ENCODE measurements at places on chromosomes 3 and 15. TPM values are rescaled to one million over a fixed set of nuclear protein-coding genes. Genes with fewer than 3 reads are reported as not detected.

GRCh38 chr15:55959744-55960447 lies 33.5 kb downstream of the NEDD4 start:
- DNase-seq = no peak
- no peak overlapping the region for H3K4me3 ChIP-seq
- no peaks in the 10 kb centered on the region for H3K4me1 ChIP-seq
- no peak overlapping the region for H3K27ac ChIP-seq

GRCh38 chr15:65528461-65529060 lies 1.7 kb upstream of the HACD3 start:
- no peaks in the 10 kb centered on the region for H3K27me3 ChIP-seq
- H3K4me1 ChIP-seq = peaks cover 27% of the 10 kb centered on the region
- H3K36me3 ChIP-seq = no peaks in the 10 kb centered on the region
- no peak overlapping the region for H3K27ac ChIP-seq

DNA sequence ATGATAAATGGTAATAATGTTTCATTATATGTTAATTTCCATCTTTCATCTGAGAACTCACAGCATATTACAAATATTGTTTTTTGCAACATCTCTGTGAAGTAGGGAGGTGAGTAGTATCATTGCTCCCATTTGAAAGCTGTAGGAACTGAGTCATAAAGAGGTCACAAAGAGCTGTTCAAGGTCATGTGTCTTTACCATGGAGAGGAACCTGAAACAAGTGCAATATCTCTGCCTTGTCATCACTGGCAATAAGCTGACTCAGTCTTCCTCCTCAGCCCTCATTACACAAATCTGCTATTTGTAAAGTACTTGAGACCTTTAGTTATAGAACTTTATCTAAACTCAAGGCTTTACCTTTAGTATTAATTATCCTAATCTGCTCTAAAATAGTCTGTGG lies 4.4 kb upstream of the ATP13A4 start:
- H3K27ac ChIP-seq = no peak overlapping the region
- no peaks in the 10 kb centered on the region for H3K4me1 ChIP-seq
- H3K4me3 ChIP-seq = no peak overlapping the region

GRCh38 chr3:73674280-73674679 lies 49.5 kb upstream of the PDZRN3 start:
- H3K4me1 ChIP-seq = peaks cover 1% of the 10 kb centered on the region
- H3K4me3 ChIP-seq = no peak overlapping the region
- no peaks in the 10 kb centered on the region for H3K27me3 ChIP-seq
- peak; percentile 23 for DNase-seq

- H3K4me1 ChIP-seq = peaks cover 14% of the 10 kb centered on the region
- H3K27ac ChIP-seq = no peak overlapping the region
- H3K4me3 ChIP-seq = no peak overlapping the region
- no peaks in the 10 kb centered on the region for H3K36me3 ChIP-seq
Measured at GRCh38 chr3:184466413-184466960, 86.6 kb downstream of the CHRD start.

GRCh38 chr3:97981886-97982285 lies 9.7 kb upstream of the RIOX2 start:
- H3K4me1 ChIP-seq = no peaks in the 10 kb centered on the region
- no peaks in the 10 kb centered on the region for H3K27me3 ChIP-seq
- no peak overlapping the region for H3K4me3 ChIP-seq
- H3K36me3 ChIP-seq = no peaks in the 10 kb centered on the region
- no peak overlapping the region for H3K27ac ChIP-seq
- DNase-seq = no peak

Gene CADM2
- total RNA-seq = 0.18 TPM

DNA sequence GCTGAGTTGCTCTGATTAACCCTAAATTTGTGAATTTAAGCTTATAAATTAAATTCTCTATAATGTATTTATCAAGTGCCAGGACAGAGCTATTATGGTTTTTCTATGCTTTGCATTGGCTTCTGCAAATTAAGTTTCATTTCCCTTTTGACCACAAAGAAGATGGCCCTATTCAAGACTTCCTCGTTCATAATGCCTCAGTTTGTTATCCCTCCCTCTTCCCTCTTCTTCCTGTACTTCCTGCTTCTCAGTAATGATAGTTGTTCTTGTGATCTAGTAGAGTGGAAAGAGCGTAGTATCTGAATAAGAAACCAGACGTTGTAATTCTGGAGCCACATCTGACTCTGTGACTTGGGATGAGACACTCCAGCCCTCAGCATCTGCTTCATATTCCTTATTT lies 118.7 kb downstream of the CACNA1D start:
- no peak overlapping the region for H3K27ac ChIP-seq
- no peaks in the 10 kb centered on the region for H3K36me3 ChIP-seq
- DNase-seq = no peak
- H3K27me3 ChIP-seq = no peaks in the 10 kb centered on the region

DNA sequence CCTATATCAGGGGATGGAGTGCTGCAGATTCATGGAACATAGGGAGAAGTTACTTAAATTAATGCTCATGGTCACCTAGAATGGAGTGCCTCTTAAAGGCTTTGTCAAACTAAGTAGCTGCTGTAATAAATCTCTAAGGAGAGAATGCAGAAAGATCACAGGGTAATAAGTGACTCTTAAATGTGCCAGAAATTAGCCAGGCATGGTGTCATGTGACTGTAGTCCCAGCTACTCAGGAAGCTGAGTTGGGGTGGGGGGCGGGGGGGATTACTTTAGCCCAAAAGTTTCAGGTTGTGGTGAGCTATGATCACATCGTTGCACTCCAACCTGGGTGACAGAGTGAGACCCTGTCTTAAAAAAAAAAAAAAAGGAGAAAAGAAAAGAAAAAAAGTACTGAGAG lies 90.9 kb upstream of the ASB14 start:
- no peak overlapping the region for H3K27ac ChIP-seq
- no peaks in the 10 kb centered on the region for H3K36me3 ChIP-seq
- DNase-seq = no peak
- no peak overlapping the region for H3K4me3 ChIP-seq
- no peaks in the 10 kb centered on the region for H3K27me3 ChIP-seq

DNA sequence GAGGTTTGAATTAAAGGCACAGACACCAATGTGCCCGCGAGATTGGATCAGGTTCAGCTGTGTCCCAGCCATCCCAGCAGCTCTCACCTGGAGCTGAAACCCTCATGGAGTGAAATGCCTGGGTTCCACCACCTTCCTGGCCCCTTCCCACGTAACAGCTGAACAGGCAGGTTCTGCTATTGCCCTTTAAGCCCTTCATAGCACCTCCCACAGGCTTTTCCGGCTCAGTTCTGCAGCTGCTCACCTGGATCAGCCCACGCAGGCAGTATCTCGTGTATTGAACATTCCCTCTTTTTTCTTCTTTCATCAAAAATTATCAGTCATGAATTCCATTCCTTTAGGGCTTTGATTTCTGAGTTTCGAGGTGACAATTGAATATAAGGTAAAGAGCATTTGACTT lies 129.8 kb downstream of the SLC9A9 start:
- no peak for DNase-seq
- H3K4me3 ChIP-seq = no peak overlapping the region
- H3K36me3 ChIP-seq = no peaks in the 10 kb centered on the region
- no peak overlapping the region for H3K27ac ChIP-seq
- H3K4me1 ChIP-seq = no peaks in the 10 kb centered on the region

All from adrenal gland (tissue), 19 donors.